ENCODE measurements at places on chromosomes 7 and 10.

DNA sequence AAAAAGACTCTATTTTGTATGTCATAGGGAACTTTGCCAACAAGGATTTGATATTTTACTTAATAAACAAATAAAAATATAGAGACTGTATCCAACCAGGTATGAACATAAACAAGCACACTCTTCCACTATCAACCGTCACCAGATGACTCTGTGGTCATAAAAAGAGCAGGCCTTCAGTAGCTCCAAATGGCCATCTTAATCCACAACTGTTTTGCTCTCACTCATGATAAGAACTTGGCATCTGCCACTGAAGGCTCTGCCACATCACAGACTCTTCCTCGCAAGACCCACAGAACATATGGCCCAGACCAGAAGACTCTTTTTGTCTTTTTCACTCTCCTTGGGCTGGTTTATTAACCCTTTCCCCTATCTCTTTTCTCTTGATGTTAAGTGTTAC, 98.7 kb upstream of the POM121L12 start:
- DNase-seq: no peak

DNA sequence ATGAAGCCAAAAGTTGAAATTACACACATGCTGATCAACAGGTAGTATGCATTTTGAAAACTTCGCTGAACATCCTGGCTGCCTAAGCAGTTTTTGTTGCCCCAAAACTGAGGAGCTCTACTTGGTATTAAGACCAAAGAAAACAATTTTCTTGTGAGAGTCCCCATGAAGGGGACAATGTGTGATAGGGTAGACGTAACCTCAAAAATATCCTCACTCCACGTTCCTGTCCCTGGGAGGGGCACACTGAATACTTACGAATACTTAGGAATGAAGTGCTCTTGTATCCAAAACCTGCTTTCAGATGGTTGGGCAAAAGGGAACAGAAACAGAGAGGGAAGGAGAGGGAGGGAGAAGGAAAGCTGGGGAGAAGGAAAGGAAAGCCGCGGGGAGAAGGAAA, 24.7 kb downstream of the CCDC6 start:
- DNase-seq: no peak

DNA sequence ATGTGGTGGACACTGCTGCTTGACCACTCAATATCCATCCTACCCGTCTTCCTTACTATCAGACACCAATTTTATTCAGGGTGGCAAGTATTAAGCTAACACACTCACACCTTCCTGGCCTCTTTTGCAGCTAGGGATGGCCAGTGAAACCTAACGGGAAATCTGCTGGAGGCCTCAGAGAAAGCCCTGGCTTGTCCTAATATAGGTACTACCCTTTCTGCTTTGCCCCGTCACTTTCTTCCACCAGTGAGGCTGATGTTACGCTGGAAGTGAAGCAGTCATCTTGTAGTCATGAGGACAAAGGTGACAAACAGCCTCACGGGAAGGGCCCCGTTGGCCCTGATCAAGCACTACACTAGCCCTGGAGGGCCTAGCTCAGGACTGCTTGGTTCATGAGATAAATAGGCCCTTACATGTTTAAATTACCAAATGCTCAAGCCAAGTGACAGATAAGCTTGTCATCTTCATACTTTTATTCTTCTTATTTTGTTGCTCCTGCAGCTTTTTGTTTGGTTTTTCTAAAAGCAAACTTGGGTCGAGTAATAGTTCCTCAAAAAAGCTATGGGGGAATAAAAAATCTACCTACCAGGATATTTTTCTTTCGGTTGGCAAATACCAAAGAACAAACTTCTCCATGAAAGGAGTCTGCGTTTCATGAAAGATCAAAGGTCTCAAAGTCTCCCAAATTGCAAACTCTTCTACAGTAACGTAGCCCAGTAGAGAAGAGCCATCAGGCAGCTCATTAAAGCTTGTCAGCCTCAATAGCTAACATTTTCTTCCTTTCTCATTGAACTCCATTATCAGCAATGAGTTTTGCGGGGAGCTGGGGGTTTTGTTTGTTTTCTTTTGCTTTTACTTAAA, 17.5 kb downstream of the CREB3L2 start:
- DNase-seq: no peak

DNA sequence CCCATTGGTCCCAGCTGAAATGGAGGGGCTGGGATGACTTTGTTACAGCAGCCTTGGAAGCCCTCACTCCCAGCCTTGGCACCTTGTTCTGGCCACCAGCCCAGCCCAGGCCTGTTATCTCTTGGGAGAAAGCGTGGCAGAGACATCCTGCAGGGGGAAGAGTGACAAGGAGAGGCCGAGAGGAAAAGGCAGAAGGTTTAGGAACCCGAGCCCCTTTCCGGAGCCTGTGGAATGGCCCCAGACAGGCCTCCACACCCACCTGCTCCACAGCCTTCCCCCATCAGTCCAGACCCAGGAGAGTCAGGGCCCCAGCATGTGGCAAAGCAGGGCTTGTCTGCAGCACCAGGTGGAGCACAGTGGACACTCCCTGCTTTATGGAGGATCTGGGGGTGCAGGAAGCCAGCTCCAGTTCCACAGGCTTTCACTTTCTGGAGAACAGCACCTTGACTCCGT, 24.1 kb upstream of the TRIM8 start:
- no peak for DNase-seq

- DNase-seq: no peak
Observed at GRCh38 chr10:5632446-5632845, 33.9 kb downstream of the ASB13 start.

- DNase-seq: no peak
Observed at GRCh38 chr7:131786204-131786603, 229.8 kb upstream of the PODXL start.

DNA sequence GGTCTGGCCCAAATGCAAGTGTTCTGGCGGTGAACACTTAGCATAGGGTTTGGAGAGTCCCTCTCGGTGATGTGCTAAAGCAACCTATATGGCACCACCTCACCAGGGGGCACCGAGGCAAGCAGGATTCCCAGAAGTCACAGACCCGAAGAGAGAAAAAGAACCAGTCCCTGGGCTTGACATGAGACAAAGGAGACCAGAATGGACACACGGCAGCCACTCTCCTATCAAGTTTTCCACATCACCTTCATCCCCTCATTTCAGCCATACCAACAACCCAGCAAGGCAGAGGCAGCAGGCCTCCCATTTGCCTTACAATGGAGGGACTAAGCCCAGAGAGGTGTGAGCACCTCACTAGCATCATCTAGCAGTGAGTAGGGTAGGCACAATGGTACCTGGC, 19.7 kb downstream of the GPRIN2 start:
- DNase-seq: no peak

- no peak for DNase-seq
Observed at GRCh38 chr10:66637273-66638036, 288.4 kb upstream of the LRRTM3 start.

DNA sequence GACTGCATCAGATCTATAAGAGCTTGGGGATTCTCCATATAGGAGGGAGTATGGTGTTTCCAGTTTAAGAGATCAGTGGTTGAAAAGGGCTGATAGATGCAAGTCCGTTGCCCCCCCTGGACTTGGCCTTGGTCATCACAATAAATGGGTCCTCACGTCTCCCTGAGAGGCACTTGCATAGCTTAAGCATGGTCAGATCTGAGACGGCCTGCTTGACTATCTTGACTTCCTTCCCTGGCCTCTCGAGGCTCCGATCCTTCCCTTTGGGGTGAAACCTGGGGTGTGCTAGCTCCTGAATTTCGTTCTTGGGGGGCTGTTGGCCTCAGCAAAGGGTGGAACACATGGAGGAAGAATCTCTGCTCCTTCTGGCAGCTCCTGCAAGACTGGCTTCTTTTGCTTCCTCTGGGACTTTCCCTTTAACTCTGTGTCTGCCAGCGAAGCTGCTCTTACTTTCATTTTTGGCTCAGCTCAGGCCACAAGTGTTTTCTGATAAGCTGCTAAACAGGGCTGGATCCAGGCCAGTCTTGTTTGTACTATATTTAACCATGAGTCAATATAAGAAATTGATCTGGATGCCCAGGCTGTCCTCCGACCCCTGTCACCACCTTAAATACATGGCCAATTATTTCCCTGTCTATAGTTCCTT, 11.2 kb upstream of the ZNF485 start:
- no peak for DNase-seq

GRCh38 chr10:69506487-69506833, 55.2 kb downstream of the TSPAN15 start:
- no peak for DNase-seq

GRCh38 chr10:132142396-132143161, 44.2 kb upstream of the DPYSL4 start:
- DNase-seq: peak; percentile 13

- DNase-seq: no peak
Observed at GRCh38 chr7:41232086-41232485, 470.8 kb downstream of the INHBA start.

DNA sequence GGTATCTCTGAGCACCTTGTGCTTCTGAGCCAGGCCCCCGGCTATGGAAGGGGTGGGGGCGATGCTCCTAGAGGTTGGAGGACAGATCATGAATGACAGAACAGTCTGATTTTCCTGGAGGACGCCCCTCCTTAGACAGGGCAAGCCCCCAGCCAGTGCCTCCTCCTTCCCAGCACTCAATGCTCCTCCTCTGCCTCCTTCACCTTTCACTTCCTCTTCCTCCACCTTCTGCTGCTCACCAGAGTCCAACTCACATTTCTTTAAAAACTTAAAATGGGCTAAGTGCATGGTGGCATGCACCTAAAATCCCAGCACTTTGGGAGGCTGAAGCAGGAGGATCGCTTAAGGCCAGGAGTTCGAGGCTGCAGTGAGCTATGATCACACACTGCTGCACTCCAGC, 71.1 kb upstream of the CUX1 start:
- DNase-seq: no peak

GRCh38 chr10:104069613-104070012, 16.1 kb downstream of the COL17A1 start:
- DNase-seq: no peak

- no peak for DNase-seq
Observed at GRCh38 chr7:158375034-158375433, 212.6 kb downstream of the PTPRN2 start.

DNA sequence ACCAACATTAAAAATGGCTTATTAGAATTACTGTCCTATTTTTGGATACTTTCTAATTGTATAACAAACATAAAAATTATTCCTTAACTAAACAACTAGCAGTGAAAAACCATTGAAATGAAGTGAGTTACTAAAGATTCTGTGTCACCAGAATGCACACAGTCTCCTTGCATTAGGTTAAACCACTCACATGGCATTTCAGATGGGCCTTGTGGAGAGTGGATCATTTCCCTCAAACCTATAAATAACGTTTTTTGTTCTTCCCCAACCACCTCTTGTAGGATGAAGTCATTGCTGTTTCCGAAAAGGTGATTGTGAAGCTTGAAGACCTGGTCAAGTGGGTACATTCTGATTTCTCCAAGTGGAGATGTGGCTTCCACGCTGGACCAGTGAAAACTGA, 38.4 kb downstream of the ARID5B start:
- DNase-seq: no peak

GRCh38 chr10:133258818-133259601, 17.7 kb downstream of the ADAM8 start:
- DNase-seq: no peak

DNA sequence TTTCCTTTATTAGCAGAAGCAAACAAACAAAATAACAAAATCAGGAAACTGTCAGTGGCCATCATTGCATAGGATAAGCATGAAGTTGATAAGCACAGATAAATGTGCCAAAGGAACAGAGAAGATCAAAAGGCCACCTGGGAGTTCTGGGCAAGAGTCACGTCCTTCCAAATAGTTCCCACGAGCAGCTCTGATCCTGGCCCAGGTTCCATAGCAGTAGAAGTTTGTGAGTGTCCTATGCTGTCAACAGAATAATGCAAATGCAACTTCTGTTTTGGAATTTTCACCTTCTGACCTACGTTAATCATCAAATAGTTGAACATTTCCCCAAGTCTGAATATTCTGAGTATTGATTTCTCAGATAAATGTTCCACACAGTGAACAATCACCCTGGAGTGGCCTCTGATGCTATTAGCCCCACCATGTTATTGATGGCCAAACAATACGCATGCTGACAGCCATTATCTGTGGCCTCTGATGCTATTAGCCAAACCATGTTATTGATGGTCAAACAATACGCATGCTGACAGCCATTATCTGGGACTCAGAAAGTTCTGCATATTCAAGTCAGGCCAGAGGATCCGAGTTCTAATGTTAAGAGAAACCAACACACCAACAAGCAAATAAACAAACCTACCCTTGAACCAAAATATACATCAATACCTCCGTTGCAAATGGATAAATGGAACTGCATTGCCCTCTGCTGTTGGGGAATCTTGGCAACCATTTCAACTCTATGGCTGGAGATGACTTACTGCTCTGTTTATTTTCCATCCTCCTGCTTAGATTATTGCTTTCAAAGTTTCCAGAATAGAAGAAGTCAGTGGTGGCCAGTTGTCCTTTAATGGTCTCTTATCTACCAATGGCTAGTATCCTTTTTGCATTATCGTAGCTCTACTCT, 63.3 kb downstream of the MRC1 start:
- DNase-seq: no peak

DNA sequence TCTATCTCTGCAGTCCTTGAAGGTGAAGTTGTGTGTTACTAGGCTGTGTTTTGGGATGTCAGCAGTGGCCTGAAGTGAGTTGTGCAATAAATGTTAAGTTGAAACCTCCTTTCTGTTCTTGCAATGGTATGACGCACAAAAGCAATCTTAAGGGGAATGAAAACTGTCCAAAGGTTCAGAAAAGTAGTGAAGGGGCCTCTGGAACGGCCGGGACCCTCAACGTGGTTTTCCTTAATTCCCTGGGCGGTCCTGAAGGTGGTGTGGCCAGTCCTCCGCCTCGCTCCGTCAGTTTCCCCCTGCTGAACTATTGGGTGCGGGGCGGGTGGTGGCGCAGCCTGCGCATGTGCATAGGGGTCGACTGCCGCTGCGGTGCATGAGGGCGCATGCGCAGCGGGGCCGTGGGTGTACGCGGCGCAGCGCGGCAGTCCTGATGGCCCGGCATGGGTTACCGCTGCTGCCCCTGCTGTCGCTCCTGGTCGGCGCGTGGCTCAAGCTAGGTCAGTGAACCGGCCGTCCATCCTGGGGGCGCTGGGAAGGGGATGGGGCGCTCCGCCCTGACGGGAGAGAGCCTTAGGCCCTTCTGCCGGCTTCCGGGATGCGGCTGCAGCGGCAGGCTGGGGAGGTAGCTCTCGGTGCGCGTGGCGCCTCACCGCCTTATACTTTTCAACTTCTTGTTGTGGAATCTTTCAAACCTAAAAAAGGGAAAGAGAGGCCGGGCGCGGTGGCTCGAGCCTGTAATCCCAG, at the start of gene SUMF2:
TSS of gene SUMF2 (plus strand) at position 405 of the 744 bp plus-strand sequence. CDS start at position 431, 26 bp downstream.
- DNase-seq: peak; percentile 83

All from hippocampal formation (tissue), 2 donors.